ENCODE measurements at places on chromosomes 7 and 10.

DNA sequence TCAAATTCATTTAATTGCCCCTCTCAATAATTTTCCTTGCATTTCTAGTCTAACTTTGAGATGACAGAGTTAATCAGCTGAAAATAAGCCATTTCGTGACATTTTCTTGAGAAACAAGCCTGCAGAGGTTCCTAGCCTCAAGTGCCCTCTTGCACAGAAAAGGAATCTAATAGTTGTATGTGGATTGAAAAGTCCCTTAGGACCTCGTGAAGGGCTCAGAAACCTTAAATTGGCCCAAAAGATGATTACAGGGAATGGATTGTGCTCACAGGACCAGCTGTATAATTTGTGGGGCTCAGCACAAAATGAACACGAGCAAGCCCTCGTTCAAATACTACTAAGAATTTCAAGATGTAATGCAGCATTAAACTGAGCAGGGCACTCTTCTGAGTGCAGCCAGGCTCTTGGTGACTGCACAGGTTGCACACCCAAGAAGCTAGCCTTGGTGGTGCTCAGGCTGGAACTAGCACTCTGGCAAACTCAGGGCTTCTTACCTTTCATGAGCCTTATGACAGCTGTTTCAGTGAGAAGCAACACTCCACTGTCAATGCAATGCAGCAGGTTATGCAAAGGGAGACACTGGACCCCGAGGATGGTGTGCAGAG is 102.2 kb downstream of the GSAP start:
- DNase-seq, result no peak

DNA sequence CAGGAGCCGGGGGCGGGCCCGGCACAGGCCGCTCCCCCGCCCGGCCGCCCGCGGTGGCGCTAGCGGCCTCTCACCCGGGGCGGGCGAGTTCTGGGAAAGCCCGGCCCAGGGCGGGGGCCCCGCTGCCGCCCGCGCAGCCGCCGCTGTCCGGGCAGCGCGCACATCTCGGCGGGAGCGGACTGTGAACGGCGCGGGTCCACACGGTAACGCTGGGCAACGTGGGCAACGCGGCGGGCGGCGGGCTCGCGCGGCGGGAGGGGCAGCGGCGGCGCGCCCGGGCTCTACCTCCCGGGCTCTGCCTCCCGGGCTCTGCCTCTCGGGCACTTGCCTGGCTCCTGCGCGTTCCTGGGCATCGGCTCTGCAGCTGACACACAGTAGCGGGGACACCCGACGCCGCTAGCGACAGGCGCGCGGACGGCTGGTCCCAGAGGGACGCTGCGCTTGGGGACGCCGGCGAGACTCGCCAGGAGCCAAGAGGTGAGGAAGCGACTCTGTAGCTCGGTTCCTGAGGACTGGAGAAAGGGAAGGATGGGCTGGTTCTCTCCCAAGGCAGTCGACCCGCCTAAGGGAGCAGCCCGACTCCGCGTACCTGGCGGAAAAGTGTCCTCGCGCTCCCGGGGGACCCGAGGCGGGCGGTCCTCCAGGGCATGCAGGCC is at the start of gene PLCE1:
Gene PLCE1 (plus strand): TSS at position 150 of the 656 bp plus-strand sequence. CDS start 37,116 bp downstream, outside the sequence.
- DNase-seq, result peak; percentile 80

DNA sequence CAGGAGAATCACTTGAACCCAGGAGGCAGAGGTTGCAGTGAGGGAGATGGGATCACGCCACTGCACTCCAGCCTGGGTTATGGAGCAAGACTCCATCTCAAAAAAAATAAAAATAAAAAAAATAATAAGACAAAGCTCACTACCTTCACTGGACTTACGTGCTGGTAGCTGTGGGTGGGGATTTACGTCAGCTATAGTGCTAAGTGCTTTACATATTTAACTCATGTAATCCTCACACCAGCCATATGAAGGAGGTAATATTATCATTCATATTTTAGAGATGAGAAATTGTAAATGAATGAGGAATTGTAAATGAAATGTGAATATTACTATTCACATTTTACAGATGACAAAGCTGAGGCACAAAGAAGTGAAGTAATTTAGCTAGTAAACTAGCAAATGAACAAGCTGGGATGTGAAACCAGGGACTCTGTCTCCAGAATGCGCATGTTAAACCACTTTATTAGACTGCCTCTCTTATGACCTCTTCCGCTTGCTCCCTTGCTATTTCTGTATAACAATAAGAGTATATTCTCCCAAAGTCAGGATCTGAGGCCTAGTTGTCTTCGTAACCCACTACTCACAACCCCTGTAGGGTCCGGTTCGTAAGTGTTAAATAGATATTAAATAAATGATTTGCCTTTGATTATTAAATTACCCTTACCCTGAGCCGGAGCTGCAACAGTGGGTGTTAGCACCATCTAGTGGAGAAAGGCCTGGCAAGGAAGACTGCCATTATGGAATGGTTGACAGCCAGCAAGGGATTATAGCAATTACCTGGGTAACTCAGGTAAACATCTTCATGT is 70.2 kb downstream of the HTR7 start:
- no peak for DNase-seq

DNA sequence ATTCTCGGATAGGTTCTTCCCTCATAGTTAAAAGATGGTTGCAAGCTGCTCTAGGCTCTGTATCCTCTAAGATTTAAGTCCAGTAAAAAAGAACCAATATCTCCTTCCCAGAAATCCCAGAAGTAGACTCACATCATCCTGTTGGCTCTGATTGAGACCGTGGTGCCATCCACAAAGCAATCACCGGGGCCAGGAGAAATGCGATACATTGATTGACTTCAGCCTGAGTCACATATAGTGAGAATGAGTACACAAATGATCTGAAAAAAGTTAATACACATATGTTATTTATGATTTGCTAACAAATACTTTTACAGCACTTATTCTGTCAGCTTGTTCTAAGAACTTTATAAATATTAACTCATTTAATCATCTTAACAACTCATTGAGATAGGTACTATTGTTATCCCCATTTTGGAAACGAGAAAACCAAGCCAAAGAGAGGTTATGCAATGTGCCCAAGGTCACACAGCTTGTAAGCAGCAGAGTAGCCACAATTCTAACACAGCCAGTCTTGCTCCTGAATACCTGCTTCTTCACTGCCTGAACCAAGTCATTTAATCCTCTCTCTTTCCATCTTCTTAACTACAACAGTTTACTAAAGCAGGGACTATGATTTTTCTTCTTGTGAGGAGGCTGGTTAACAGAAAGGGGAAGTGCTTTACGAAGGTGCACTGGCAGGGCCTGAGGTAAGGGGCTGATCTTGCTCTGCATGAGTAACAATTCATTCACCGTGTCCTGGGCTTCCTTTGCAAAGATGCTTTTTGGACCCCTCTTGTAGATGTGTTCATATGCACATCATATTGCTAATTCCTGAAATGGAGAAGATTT is 177.0 kb downstream of the REEP3 start:
- no peak for DNase-seq

GRCh38 chr7:117043108-117043825 is 90.0 kb downstream of the ST7 start:
- DNase-seq, result no peak

Data from right hindlimb (tissue), 1 donor.